Esophagus mucosa (tissue), 1 donor: ENCODE measurements at places on chromosomes 3 and 15.

- peak; percentile 97 for ATAC-seq
Observed at GRCh38 chr3:113867506-113867905, 28.9 kb downstream of the GRAMD1C start.

GRCh38 chr3:73716418-73716817, 91.7 kb upstream of the PDZRN3 start:
- ATAC-seq = peak; percentile 79

DNA sequence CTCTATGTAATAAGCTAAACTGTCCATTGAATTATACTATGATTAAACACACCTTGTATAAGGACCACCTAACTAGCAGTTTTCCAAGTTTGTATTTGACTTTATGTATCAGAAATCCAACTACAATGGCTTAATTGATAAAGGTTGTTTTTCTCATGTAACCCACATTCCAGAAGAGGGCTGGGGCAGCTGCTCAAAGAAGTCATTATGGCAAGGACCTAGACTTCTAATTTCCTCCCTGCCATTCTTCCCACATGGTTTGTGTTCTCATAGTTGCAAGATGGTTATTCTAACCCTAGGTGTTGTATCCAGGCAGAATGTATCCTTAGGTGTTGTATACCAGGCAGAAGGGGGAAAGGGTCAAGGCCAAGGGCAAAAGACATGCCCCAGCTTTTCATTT, 35.7 kb downstream of the GPR176 start:
- no peak for ATAC-seq

DNA sequence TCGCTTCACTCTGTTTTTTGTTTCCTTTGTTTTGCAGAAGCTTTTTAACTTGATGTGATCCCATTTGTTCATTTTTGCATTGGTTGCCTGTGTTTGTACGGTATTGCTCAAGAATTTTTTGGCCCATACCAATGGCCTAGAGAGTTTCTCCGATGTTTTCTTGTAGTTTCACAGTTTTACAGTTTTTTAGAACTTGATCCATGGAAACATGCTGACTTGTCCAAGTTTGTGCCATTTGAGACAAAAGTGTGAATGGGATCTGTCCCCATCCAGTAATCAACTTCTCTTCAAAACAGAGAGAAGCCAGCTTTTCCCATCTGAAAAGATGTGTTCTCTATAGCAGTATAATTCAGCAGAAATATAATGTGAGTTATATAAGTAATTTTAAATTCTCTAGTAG, 266.5 kb upstream of the LRTM1 start:
- no peak for ATAC-seq

- ATAC-seq = no peak
Observed at GRCh38 chr3:139577909-139578308, 38.4 kb upstream of the RBP1 start.
